ENCODE measurements at places on chromosomes 16 and 17.
A peak's percentile ranks its signal among the peaks of the same experiment; 100 is the strongest.

GRCh38 chr17:72782985-72783701 lies 309.3 kb downstream of the SLC39A11 start:
- no peak for DNase-seq

GRCh38 chr17:73929860-73930430 lies 273.5 kb upstream of the RPL38 start:
- DNase-seq: no peak

GRCh38 chr17:3773511-3773910 lies 27.5 kb downstream of the ITGAE start:
- DNase-seq: no peak

GRCh38 chr17:75650874-75651273 lies 16.1 kb downstream of the RECQL5 start:
- no peak for DNase-seq

DNA sequence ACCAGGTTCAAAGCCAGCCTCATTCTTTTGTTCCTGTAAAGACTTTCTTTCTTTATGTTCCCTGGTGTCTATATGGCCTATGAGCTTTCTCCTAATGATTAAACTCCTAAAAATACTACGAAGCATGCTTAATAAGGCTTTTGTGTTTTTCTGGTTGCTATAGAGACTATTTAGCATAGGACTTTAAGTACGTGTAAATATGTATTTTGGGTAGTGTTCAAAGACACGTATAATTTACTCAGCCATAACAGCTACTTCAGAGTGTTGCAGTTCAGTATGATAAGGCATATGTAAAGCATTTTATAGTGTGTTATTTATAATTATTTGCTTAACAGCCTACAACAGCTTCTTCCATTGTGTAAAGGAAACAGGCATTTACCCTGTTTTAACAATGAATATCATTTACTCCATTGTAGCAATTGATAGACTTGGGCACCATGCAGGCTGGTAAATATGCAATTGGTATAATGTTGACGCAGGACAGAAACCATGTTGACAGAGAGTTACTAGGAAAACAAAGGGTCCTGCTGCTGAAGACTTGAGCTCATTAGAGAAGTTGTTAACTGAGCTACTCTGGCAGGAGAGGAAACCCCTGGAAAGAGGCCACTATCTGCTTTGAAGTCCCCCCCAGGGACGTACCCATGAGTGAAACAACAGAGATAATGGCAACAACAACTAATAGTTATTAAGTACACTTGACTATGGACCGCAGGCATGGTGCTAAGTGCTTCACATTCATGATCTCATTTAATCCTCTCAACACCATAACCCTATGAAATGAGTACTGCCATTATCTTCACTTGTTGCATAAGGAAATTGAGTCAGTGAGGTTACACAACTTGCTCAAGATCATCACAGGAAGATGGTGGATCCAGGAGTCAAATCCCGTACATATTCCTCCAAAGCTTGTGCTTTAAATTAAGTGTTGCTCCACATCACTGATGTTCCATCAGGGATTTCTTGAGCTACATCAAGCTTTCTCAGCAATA lies 342.2 kb upstream of the DYNLRB2 start:
- DNase-seq: no peak

GRCh38 chr16:78436846-78437245 lies 337.4 kb downstream of the WWOX start:
- no peak for DNase-seq

- peak; percentile 14 for DNase-seq
These were observed 86.1 kb downstream of the ZDHHC7 start for GRCh38 chr16:84925092-84925772.

- no peak for DNase-seq
These were observed 823 bp upstream of the NOTUM start for GRCh38 chr17:81961521-81962498.

DNA sequence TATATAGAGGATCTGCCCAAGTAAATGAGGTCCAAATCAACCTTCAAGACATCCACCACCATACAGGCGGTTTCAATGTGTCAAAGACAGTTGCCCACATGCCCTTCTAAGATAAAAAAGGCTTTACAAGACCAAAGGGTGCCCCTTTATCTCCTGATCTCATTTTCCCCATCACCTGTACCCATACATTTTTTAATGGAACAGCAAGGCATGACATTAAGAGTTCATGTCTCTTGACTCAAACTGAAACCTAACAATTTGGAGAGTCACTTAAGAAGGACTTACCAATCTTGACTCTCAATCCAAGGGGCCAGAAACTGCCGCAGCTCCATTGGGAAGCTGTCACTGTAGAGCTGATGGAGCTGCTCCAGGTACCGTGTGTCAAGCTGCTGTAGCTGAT lies 40.1 kb downstream of the STAT3 start:
- DNase-seq: no peak

- DNase-seq: no peak
These were observed 48.2 kb upstream of the MGAT5B start for GRCh38 chr17:76820039-76820438.

DNA sequence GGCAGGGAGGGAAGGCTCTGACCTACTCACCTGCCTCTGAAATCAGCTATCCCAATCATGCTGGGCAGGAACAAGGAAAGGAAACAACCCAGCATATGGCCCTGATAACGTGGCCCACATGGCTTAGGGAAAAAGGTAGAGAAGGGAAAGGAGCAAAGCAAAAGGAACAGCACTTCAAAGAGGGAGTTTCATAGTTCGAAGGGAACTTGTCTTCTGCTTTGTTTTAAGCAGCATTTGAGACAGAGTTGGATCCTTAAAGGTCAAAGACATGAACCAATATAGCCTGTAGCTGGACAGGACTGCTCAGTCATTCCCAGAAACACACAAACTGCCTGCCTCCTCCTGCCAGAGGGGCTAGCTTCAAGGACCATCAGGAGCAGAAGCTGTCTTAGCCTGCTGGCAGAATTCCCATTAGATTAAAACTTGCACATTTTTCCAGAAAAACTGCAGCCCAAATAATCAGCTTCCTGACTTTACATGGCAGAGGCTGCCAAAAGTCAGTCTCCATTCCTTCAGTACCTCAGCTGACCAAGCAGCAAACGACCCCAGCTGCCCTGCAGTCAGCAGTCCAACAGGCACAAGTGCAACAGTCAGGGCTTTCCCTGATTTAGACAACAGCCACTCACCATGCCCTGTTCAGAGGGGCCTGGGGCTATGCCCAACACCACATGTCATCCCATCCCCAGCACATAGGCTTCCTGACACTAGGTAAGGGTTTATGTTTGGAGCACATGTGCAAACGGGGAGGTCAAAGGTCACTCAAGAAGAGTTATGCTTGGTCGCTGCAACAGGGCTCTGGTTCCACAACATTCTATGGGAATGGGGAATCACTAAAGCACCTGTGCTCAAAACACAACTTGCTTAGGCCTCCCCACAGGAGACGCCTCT lies 32.5 kb downstream of the RANBP10 start:
- no peak for DNase-seq

GRCh38 chr16:12361016-12361415 lies 384.5 kb downstream of the SNX29 start:
- DNase-seq: no peak

DNA sequence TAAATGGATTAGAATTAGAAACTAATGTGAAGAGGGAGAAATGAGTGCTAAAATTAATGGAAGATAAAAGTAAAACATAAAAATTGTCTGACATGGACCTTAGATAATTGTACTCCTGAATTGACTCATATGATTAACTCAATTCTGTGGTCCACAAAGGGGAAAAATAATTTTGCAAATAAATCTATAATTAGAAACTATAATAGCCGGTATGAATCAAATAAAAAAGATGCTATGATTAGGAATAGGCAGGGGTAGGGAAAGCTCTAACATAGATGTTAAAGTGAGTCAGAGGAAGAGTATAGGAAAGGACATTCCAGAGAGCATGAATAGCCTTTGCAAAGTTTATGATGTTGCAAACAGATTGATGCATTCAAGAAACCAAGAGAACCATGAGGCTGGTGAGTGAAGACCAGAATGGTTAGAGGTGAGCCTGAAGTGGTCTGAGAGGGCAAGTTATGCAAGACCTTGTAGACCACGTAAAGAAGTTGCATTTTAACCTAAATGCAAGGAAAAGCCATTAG lies 262.1 kb upstream of the CA10 start:
- no peak for DNase-seq

DNA sequence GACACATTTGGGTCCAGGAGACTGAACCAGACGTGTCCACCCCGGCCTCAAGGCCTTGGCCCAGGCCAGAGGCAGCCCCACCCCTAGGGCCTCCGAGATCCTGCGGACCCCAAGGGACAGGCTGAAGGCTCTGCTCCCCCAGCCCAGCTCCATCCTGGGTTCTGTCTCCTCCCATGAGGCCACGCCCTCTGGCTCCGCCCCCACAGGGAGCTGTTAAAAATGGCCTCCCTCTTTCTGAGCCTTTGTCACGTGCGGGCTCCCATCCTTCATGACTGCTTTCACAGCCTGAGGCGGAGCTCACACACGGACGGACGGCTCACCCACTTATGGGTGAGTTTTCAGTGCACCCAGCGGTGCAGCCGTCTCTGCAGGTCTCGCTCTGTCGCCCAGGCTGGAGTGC lies 6.5 kb upstream of the CACNA1H start:
- DNase-seq: no peak

DNA sequence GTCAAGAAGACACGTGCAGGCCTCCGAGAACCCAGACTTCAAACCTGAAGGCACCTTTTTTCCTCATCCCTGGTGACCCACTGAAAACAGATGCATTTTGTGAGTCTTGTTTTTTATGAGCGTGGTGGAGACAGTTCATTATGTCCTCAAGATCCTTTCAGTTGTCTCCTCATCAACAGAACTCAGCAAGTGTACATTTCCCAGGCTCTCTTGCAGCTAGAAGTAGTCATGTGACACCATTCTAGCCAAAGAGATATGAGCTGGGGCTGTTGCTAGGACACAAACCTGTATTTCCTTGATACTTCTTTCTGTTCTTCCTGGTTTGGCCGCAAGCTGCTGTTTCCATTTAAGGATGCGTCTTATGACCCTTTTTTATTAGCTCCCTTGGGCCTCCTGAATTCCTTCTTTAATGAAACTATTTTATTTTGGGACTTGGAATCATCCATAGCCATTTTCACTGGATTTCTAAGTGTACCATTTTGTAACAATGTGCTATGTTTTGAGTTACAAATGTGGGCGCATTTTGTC lies 135.7 kb upstream of the FOXF1 start:
- no peak for DNase-seq

- DNase-seq: no peak
These were observed 2.1 kb downstream of the P2RX5 start for GRCh38 chr17:3693829-3694231.

DNA sequence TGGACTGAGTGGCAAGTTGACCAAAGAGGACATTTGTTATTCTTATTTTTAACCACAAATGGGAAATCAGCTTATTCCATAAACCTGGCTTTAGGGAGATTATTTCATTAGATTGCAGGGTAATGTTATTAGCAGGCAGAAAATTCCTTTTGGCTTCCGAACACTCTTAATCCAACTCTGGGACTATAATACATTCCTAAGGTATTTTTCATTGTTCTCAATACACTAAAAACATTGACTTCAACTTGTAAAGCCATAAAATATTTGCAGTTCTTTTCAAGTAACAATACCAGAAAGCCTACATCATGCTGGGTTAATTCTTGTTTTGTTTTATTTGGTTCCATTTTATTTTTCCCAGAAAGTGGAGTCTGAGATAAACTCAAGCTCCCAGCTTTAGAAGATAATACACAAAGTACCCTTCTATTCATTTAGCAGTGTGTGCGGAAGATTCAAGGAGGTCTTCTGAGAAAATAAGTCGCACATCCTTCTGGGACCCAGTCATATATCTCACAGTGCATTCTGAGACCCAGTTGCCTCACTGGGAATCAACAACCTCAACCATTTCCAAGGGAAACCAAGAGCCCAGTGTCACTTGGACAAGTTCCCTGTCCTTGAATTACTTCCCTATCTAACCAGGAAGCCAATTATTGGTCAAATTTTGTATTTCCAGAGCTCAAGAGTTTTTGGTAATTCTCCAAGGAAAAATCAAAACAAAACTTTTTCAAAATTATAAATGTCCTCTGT lies 389.6 kb upstream of the DYNLRB2 start:
- DNase-seq: no peak

DNA sequence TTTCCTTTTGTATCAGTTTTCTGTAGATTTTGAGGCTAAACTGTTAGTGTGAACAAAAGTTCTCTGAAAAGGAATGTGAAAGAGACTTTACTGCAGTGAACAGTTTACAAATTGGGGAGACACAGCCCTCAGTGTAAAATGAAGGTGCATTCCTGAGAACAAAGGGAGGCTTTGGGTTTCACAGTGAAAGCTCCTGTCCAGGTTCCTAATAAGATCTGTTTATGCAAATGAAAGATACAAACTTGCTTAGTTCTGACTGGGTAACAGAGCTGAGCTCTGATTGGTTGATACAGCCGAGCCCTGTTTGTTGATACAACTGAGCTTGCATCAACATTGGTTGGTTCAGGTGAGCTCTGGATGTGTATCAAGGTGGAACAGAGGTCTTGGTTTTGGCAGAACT lies 8.3 kb upstream of the CDRT15 start:
- DNase-seq: no peak

DNA sequence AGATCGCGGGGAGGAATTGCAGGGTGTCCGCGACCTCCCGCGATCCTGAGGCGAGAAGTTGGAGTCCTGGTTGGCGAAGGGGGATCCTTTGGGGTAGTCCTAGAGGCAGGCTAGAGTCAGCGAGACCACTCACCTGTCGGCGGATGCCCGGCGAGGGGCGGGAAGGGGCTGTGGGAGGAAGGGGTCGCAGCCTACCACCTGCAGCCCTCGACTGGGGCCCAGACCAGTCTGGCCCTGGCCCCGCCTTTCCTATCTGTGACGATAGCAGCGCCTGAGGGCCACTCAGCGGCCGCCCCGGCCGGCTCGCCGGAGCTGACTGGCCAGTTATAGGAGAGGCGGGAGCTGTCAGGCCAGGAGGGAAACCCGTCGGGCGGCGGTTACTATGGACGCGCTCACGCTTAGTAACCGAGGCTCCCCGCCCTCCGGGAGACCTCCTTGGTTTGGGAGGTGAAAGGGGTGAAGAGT lies at the start of gene TEKT3:
Gene TEKT3, minus strand, starts transcription at position 213 of the 465 bp plus-strand sequence. CDS start 10,012 bp downstream, outside the sequence.
- DNase-seq: no peak

DNA sequence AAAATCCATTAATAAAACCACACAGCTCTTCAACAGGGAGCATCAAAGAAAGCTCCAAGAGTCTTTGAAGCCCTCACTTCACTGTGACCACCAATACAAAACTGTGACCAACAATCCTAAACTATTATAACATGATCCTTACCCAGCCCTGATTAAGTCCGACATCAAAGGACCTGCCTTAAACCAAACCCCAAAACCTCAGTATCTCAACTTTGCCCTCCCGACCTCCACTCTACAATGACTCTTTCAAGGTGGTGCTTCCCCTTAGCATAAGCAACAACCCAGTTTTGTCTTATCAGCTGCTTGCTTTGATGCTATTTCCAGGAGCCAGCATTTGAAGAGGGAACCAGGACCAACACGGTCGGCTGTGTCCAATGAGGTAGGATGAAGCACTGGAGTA lies 8.5 kb upstream of the PRSS22 start:
- no peak for DNase-seq
